ENCODE measurements at places on chromosomes 6 and 20. TPM values are rescaled to one million over a fixed set of nuclear protein-coding genes. Genes with fewer than 3 reads are reported as not detected.

SALL4 gene
- not detected for total RNA-seq

ABHD12 gene
- 80.7 TPM for total RNA-seq

DUSP15 gene
- total RNA-seq, result not detected

UBR2 gene
- 42.8 TPM for total RNA-seq

NPEPL1 gene
- 6.3 TPM for total RNA-seq

TRIM15 gene
- not detected for total RNA-seq

RNF144B gene
- total RNA-seq, result 2.8 TPM
